Activated naive CD4-positive, alpha-beta T cell treated with anti-CD3 and anti-CD28 coated beads, Interleukin-2, amount 10 ng/mL, durations not matched to agents 7 days and 5 days (primary cell): ENCODE measurements at places on chromosomes 2 and 18.
A peak's percentile ranks its signal among the peaks of the same experiment; 100 is the strongest.

GRCh38 chr2:205964111-205964761 is 121.7 kb downstream of the INO80D start:
- no peaks in the 10 kb centered on the region for H3K36me3 ChIP-seq
- no peak for DNase-seq
- H3K27me3 ChIP-seq, result peaks cover 19% of the 10 kb centered on the region
- H3K27ac ChIP-seq, result no peak overlapping the region
- no peak overlapping the region for H3K4me3 ChIP-seq
- H3K4me1 ChIP-seq, result no peaks in the 10 kb centered on the region

- peak overlapping the region; percentile 98 for H3K27ac ChIP-seq
- H3K4me3 ChIP-seq, result peak overlapping the region; percentile 67
Observed at GRCh38 chr2:96146881-96147592, 1.8 kb upstream of the DUSP2 start.

- H3K27me3 ChIP-seq, result peaks cover 8% of the 10 kb centered on the region
- H3K4me1 ChIP-seq, result no peaks in the 10 kb centered on the region
- no peak overlapping the region for H3K27ac ChIP-seq
- no peaks in the 10 kb centered on the region for H3K36me3 ChIP-seq
- H3K4me3 ChIP-seq, result no peak overlapping the region
Observed at GRCh38 chr18:11673560-11673959, 15.5 kb upstream of the GNAL start.

GRCh38 chr2:175832866-175833265 is 169.2 kb downstream of the LNPK start:
- no peaks in the 10 kb centered on the region for H3K36me3 ChIP-seq
- H3K4me1 ChIP-seq, result no peaks in the 10 kb centered on the region
- no peak for DNase-seq

DNA sequence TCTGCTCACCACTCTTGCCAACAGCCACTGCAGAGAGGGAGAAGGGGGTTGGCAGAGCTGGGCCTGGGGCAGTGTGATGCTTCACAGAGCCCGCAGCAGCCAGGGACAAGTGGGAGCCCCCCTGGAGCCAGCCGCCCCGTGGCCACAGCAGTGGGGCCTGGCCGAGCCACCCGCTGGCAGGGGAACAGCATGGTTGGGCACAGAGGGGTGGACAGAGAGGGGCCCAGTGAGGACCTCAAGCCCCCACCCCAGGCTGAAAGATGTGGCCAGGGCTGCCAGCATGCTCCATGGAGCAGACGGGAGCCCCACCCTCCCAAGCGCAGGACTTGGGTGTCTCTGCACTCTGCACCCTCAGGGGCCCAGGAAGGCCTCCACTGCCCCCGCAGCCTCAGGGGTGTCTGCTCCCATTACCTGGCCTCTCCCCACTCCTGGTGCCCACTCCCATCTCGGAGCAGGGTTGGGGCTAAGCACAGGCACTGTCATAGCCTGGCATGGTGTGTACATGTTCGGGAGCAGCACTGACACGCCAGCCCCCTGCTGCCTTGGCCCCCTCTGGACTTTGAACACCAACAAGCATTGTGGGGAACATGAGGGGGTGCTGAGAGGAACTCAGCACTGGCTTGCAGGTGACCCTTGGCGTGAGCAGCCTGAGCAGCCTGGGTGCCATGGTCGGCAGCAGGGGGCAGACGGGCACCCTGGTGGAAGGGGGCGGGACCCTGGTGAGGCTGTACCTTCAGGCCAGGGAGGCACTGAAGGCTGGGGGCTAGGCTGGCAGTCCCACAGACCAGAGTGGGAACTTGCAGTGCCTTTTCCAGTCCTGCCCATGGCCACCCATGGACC is 279.6 kb upstream of the CYP26B1 start:
- H3K4me3 ChIP-seq, result no peak overlapping the region
- no peak overlapping the region for H3K27ac ChIP-seq
- DNase-seq, result no peak
- no peaks in the 10 kb centered on the region for H3K36me3 ChIP-seq

DNA sequence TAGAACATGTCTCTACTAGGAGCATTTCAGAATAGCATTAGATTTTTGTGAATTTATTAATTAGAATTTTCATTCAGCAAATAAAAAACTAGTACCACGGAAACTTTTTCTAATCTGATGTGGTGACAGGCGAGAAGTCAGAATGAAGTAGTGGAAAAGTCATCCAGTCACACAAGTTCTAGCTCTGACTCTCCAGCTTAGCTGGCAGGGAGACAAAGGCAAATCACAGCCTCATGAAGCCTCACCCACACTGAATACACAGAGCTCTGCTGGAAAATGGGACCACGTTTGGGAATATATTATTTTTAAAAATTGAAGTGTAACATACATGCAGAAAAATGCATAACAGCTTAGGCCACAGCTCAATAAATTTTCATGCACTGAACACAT is 86.1 kb downstream of the L3MBTL4 start:
- H3K4me3 ChIP-seq, result no peak overlapping the region
- DNase-seq, result no peak
- H3K27ac ChIP-seq, result no peak overlapping the region
- H3K36me3 ChIP-seq, result no peaks in the 10 kb centered on the region

DNA sequence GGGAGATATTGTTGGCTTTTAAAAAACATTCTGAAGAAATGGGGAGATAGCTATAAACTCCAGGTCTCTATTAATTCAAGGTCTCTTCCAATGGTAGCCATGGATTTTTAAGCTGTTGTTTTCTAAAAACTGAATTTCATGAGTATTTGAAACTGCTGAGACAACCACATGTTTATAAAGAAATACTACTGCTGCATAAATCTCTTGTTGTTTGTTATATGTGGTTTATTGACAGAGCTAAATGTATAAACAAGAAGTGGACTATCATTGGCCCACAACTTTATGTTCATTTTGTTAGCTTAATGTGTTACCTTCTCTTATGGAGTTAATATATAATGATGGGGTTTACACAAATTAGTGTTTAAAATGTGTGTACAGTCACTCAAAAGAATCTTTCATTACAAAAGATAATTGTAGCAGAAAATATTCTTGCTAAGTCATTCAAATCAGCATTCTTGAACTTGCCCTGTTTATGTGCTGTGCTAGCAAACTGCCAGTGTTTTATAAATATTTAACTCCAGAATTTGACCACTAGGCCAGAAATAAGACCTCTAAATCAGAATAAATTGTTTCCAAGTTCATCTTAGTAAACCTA is 242.1 kb downstream of the TMX3 start:
- H3K4me3 ChIP-seq, result no peak overlapping the region
- no peak overlapping the region for H3K27ac ChIP-seq
- no peak for DNase-seq

- no peaks in the 10 kb centered on the region for H3K36me3 ChIP-seq
- no peak overlapping the region for H3K4me3 ChIP-seq
- no peak overlapping the region for H3K27ac ChIP-seq
- H3K27me3 ChIP-seq, result no peaks in the 10 kb centered on the region
- DNase-seq, result no peak
Observed at GRCh38 chr2:145723872-145724271, 1204.0 kb upstream of the ZEB2 start.

DNA sequence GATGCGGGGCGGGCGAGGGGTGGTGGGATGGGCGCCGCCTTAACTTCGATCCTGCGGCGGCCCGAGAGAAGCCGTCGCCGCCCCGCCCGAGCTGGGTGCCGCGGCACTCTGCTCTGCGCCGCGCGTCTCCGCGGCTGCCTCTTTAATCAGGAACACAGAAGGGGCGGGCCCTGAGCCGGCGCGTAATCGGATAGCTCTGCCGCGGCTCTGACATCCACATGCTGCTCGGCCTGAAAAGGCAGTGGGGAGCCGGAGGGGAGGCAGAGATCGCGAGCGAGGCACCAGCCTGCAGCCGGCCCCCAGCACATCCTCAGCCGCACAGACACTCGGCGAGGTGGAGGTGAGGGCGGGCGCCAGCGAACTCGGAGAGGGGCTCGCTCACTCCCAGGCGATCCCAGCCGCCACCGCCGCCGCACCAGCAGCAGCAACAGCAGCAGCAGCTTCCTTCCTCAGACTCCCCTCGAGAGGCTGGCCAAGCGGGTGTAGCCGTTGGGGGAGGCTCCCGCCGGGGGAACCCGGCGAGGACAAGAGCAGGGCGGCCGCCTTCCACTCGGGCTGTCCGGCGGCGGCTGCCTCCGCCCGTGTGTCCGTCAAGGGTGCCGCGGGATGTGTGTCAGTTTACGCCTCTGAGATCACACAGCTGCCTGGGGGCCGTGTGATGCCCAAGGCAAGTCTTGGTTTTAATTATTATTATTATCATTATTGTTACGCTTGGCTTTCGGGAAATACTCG is at the start of gene NRP2:
TSS of gene NRP2 (plus strand) at position 263 of the 732 bp plus-strand sequence. CDS start 790 bp downstream, outside the sequence.
- no peak within 1 kb of the TSS for H3K27ac ChIP-seq
- peaks cover 63% of the 10 kb centered on the region for H3K4me1 ChIP-seq
- no peaks in the 10 kb centered on the region for H3K36me3 ChIP-seq
- peak within 1 kb of the TSS; percentile 83 for H3K4me3 ChIP-seq
- DNase-seq, result peak; percentile 83

GRCh38 chr2:99656994-99657393 is 167.2 kb upstream of the REV1 start:
- no peaks in the 10 kb centered on the region for H3K4me1 ChIP-seq
- H3K36me3 ChIP-seq, result no peaks in the 10 kb centered on the region
- H3K4me3 ChIP-seq, result no peak overlapping the region

GRCh38 chr2:227267410-227268115 is 57.5 kb upstream of the MFF start:
- no peak overlapping the region for H3K4me3 ChIP-seq
- H3K27ac ChIP-seq, result no peak overlapping the region
- DNase-seq, result no peak
- no peaks in the 10 kb centered on the region for H3K4me1 ChIP-seq
- no peaks in the 10 kb centered on the region for H3K36me3 ChIP-seq

GRCh38 chr2:160294339-160294803 is 94.3 kb upstream of the ITGB6 start:
- peaks cover 49% of the 10 kb centered on the region for H3K4me1 ChIP-seq
- H3K27me3 ChIP-seq, result no peaks in the 10 kb centered on the region
- no peak overlapping the region for H3K27ac ChIP-seq

GRCh38 chr18:31217038-31217849 is 54.6 kb upstream of the DSC1 start:
- no peak overlapping the region for H3K27ac ChIP-seq
- no peaks in the 10 kb centered on the region for H3K36me3 ChIP-seq
- DNase-seq, result no peak

- H3K27me3 ChIP-seq, result peaks cover 8% of the 10 kb centered on the region
- DNase-seq, result no peak
- H3K36me3 ChIP-seq, result no peaks in the 10 kb centered on the region
- H3K4me3 ChIP-seq, result no peak overlapping the region
- no peak overlapping the region for H3K27ac ChIP-seq
Observed at GRCh38 chr2:191870744-191871143, 23.9 kb upstream of the CAVIN2 start.

GRCh38 chr2:72126186-72127100 is 21.2 kb downstream of the CYP26B1 start:
- H3K36me3 ChIP-seq, result no peaks in the 10 kb centered on the region
- H3K4me3 ChIP-seq, result no peak overlapping the region
- H3K27me3 ChIP-seq, result peaks cover 11% of the 10 kb centered on the region
- peak; percentile 15 for DNase-seq
